ENCODE measurements at places on chromosomes 4 and X.

GRCh38 chrX:109704563-109704962, 28.5 kb downstream of the ACSL4 start:
- DNase-seq: no peak

DNA sequence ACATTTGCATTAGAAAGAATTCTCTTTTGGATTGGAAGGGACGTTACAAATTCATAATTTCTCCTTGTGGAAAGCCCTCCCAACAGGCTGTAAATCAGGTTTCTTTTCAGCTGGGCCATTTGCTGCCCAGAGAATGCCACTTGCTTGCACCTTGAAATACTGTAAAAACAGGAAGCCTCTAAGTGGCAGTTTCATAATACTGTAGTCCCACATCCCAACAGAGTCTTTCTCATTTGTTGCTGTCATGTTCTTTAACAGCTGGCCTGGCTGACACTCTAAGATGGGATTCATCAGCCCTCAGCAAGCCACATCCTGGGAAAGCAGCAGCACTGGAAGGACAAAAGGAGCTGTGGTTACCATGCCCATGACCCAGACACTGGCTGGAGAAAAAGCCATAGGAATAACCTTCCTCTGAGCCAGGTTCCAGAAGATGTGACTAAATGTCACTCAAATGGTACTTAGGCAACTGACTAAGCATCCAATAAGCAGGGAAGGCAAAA, 221.9 kb upstream of the MBNL3 start:
- DNase-seq: no peak

DNA sequence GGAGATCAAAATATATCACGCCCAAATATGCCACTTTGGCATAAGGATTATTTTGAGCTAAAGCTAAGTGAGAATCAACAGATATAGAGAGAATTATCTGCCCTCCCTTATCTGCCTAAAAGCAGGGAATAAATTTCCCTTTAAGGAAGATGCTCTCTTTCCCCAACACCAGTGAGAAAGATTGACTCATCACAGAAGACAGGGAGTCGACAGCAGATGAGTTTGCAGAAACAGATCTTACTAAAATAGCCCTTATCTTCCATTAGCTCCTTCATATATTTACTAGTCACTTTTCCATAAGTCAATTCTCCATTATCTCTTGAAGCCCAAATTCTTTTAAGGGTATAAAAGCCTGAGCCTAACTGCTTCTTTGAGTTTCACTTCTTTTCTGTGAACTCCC, 156.6 kb downstream of the CAMK2D start:
- no peak for DNase-seq

GRCh38 chrX:1546691-1547251, 9.8 kb upstream of the P2RY8 start:
- DNase-seq: no peak

DNA sequence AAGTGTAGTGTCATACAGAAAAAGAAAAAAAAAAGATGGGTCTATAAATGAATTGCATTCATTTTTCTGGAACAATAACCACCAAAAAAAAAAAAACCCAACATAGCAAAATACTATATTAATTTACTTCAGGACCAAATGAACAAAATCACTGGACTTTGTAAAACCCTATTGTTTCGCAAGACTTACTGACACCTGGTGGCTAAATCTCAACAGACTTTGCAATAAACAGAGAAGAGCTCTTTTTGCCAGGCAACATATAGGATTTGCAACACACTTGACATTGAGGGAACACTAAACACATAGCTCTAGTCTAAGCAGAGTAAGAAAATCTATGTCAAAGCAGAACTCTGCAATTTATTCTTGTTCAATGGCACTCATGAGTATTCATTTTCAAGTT, 990.2 kb downstream of the STPG2 start:
- DNase-seq: peak; percentile 73

DNA sequence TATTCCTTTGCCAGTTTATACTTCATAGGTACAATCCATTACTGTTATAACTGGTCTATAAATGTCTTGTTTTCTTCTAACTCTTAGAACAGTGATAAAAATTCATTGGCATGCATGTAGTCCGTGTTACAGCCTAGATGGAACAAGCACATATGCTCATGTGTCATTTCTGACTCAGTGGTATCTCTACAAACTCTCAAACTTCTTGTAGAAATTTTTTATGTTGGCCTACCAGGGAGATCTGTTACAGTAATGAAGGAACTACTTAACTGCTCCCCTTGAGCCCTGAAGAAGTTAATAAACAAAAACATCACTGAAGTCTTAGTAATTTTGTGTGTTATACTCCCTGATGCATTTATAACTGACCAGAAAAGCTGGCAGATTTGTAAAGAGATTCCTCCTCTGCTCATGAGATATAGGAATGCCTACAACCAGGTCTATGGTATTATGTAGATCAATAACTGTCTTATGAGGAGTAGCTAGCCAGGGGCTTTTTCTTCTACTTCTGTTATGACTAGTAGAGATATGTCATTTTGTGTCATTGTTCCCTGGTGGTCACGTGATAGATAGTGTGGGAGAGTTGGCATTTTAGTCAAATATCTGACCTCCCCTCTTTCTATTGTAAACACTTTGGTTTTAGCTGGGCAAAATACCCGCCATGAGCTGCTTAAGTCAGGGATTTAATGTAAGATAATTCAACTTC, 53.7 kb upstream of the FAAH2 start:
- DNase-seq: no peak

- DNase-seq: no peak
Observed at GRCh38 chr4:17336986-17337385, 174.9 kb downstream of the QDPR start.

DNA sequence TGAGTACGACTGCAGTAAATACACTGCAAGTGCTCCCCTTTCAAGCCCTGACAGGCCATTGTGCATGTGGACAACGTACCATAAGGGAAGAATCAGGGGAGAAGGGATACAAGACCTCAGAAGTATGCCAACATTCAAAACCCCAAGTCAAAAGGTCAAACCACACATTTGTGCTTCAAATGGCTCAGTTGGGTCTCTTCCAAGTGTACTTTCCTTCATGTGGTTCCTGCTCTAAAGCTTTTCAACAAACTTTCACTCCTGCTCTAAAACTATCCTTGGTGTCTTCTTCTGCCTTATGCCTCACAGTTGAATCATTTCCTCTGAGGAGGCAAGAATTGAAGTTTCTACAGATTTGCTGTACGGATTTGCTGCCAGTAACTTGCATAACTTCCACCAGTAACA, 305.7 kb upstream of the SLIT2 start:
- no peak for DNase-seq

DNA sequence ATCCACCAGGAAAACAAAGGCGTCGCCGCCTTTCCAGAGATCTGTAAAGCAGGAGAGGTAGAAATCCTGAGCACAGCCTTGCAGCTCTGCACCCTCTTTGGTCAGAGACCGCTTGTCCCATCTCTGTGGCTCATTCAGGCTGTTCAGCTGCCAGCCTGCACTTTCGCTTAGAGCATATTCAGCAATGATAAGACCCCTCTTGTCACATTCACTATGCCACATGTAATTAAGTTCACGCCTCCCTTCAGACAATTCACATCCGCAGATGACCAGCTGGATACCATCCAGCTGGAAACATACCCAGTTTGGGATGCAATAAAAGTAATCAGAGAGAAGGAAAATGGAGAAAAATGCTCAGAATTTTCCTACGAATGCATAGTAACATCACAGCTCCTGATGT, 335.4 kb downstream of the UNC5C start:
- peak; percentile 76 for DNase-seq

DNA sequence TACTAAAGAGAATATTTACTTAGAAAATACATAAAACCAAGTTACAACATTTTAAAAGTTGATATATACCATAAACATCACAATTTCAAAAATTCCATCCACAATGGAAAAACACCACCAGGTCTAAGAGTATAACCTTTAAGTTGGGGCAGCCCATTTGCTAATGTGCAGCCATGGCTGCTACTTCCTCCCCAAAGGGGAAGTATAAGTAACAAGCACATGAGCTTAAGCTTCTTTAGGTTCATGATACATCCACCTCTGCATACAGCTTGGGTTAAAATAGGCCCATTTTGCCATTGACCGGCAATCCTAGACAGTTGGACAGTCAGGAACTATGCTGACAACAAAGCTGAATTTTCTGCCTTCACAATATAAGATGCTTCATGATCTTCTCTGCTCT, 16.6 kb upstream of the GASK1B start:
- no peak for DNase-seq

- DNase-seq: no peak
Observed at GRCh38 chr4:55670695-55671094, 34.6 kb upstream of the NMU start.

DNA sequence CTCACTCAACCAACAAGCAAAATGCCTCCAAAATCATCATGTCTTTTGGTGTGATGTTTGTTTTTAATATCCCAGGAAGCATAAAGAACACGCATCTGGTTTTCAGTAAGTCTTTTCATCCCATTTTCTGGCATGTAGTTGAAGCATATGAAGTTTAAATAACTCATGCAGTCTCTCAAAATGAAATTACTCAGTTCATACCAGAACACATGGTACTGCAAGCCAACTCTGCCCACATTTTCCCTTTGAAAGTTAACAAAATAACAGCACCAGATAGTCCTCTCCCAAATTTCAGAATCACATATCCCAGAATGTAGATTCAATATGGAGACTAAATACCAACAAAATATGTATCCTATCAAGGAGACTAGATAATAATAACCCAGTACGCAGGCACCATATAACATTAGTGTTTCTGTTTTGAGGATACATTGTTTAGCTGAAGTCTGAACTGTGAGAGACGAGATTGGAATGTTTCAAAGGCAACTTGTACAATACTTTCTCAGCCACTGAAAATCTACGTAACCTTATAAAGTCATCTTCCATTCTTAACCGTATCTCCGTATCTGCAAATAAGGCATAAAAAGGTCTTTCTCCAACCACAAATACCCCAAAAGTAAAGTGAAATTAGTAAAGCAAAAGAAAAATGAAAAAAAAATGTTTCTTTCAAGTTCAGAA, 23.1 kb downstream of the CORIN start:
- no peak for DNase-seq

DNA sequence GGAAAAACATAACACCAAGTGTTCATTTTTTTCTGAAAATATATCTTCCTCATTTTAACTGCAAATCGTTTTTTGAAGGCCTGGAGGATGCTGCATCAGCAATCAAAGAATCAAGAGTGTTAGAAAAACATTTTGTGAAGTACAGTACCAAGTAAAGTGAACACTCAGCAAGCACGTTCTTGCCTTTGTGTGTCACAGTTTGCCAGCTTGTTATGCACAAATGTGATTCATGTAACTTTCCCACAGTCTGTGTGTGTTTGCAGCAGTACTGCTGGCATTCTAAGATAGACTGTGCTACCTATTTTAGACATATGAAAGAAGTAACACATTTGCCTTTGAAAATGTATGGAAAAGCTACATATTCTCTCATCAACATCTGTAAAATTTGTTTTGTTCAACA, 1617.7 kb downstream of the RPA4 start:
- no peak for DNase-seq

DNA sequence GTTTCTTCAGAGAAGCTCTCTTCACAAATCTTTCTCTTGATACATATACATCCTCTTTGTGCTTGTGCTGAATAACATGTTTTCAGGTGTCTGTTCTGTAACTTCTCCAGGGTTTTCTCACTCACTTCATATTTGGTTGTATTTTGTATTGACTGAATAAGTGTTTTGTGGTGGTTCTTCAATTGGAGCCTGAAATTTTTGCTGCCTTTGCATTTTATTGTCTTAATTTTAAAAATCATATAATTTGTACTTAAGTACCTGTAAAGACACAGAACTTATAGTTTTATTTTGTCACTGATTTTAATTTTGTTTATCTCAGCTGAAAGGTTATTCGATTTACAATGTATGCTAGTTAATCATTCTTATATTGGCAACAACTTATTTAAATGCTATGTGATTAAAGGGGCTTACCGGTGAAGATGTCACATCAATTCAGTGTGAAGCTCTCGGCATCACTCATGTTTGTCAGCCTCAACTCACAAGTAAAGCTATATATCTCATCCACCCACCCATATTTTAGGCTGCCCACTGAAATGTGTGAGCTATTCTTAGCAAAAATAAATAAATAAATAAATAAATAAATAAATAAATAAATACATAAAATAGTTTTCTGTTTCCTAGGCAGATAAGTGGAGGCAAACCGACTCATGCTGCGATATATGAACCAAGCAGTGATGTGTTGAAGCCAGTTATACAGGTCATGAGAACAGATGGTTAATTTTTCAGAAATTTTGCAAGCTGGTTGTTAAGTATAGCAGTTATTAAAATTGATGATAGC, 76.4 kb upstream of the FSTL5 start:
- DNase-seq: no peak

DNA sequence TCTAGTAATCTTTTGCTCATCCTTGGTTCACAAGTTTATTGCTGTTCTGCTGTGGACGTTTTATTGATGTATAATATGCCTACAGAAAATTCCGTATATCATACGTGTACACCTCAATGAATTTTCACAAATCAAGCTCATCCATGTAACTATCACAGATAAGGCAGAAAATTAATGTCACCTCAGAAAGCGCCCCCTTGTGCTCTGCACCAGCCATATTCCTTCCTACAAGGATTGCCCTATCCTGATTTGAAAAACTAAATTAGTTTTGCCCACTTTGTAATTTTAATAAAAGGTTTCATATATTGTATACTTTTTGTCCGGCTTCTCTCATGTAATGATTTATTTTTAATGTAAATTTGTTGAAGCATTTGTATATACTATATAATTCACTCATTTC, 390.8 kb downstream of the ADGRL3 start:
- DNase-seq: no peak

GRCh38 chrX:137118136-137118535, 84.3 kb upstream of the GPR101 start:
- no peak for DNase-seq

DNA sequence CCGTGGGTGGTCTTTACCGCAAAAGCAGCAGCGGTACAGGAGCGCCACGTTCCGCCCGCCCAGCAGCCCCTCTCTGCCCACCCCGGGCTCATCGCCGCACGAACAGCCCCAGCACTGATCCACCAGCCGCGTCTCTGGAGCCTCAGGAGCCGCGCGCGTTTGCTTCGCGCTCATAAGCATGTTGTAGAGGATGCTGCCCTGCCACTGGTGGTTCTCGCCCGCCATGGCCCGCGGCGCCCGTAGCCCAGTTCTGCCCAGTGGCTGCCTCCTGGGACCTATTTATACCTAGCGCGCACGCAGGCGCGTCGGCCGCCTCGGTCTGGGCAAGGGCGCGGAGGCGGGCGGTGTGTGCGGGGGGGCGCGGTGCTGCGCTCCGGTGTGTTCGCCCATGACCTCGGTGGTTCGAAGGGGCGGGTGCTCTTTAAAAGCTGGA, at the start of gene NR0B1:
TSS of gene NR0B1 (minus strand) at position 252 of the 433 bp plus-strand sequence. CDS start at position 225, 27 bp downstream.
- DNase-seq: peak; percentile 38

- no peak for DNase-seq
Observed at GRCh38 chrX:137171626-137172025, 137.8 kb upstream of the GPR101 start.

- DNase-seq: no peak
Observed at GRCh38 chrX:112643721-112644120, 36.0 kb downstream of the LHFPL1 start.

DNA sequence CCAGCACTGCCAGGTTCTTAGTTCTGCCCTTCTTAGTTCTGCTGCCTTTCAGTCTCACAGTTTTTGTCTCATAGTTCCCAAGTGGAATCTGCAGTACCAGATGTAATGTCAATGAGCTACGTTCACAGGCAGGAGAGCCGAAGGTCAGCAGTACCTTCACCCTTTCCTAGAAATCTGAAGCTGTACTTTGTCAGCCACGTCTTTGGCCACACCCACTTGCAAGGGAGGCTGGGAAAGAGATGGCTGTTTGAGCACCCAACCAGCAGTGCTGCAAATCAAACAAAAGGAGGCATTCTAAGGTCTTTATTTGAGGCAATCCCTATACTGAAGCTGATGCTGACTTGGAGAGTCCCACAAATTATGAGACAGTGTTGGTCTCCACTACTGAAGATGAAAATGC, 199.1 kb upstream of the NPY2R start:
- DNase-seq: no peak
